ENCODE measurements at places on chromosomes 12 and 14.

GRCh38 chr12:127893895-127894609 lies 372.9 kb upstream of the TMEM132C start:
- peak; percentile 21 for DNase-seq

DNA sequence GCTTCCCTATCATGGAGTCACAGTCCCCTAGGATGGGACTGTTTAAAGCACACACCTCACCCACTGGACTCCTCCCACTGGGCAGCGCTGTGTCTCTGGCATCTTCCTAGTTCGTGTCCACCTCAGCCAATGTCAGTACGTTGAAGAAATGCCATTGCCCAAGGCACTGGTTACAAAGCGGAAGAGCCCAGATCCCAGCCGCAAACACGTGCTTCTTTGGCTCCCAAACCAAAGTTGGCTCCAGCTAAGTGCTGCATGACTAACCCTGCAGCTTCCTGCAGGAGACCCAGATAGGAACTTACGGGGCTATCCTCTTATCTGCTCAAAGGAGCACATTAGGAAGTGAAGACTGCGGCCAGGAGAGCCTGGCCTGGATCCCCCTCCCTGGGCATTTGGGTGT lies 9.3 kb downstream of the SYNE3 start:
- DNase-seq = no peak

DNA sequence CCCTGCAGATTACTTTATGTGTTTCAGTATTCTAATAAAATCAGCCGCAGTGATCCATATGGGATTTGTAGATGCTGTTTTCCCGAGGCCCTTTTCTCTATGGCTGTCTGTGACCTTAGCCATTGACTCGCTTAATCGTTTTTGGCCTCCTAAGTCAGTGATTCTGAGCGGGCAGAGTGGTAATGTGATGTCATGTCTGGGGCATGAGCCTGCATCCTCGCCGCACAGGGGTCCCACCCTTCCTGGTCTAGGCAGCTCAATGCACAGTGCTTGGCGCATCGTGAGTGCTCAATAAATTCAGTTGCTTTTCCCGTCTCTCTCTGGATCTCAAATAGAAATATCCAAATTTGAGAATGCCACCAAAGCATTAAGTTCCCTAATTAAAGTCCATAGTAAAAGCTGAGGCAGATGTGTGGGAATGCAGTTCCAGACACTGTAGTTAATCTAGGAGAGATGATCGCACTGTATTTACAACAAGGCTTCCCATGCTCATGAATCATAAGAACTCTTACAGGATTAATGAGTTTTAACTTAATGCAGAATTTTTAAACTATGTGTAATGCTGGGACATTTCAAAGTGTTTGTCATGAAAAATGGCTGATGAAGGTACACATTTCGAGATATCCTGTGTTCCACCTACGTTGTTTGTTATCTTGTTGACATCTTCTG lies 29.3 kb downstream of the HMGA2 start:
- no peak for DNase-seq

- no peak for DNase-seq
These were observed 30.0 kb downstream of the GALNT4 start for GRCh38 chr12:89494411-89495231.

- DNase-seq = no peak
These were observed 27.6 kb downstream of the TUBA1A start for GRCh38 chr12:49161092-49161795.

DNA sequence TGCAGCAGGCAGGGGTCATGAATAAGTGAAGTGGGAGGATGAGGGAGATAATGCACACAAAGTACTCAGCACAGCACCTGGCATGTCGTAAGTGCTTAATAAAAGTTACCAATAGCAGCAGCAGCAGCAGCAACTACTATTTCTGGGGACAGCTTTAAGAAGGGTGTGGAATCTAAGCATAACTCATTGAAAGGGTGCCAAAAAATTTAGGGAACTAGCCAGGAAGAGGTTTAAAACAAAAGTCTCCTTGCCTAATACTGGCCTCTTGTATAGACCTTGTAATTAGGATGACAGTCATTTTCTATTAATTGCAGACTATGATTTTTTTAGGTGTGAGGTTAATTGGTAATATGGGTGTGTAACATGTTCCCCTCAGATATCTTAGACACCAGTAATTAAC lies 179.9 kb downstream of the PTPN11 start:
- DNase-seq = no peak
